GOT3 (cell line): ENCODE measurements at places on chromosomes 11 and 22.
A peak's percentile ranks its signal among the peaks of the same experiment; 100 is the strongest.

- peak; percentile 22 for DNase-seq
Observed at GRCh38 chr11:33065445-33066178, 26.2 kb downstream of the TCP11L1 start.

DNA sequence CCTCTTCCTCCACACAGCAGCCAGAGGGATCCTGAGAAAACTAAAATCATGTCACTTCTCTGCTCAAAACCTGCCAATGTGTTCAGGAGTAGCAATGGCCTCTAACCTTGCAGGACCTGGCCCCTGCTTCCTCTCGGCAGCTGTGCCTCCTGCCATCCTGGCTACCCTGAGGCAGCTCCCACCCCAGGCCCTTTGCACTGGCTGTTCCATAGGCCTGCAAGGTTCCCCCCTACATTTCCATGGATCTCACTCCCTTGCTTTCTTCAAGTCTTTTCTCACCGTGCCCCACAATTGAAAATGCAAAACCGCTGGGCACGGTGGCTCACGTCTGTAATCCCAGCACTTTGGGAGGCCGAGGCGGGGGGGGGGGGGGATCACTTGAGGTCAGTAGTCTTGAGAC is 2.1 kb upstream of the STIP1 start:
- no peak for DNase-seq

DNA sequence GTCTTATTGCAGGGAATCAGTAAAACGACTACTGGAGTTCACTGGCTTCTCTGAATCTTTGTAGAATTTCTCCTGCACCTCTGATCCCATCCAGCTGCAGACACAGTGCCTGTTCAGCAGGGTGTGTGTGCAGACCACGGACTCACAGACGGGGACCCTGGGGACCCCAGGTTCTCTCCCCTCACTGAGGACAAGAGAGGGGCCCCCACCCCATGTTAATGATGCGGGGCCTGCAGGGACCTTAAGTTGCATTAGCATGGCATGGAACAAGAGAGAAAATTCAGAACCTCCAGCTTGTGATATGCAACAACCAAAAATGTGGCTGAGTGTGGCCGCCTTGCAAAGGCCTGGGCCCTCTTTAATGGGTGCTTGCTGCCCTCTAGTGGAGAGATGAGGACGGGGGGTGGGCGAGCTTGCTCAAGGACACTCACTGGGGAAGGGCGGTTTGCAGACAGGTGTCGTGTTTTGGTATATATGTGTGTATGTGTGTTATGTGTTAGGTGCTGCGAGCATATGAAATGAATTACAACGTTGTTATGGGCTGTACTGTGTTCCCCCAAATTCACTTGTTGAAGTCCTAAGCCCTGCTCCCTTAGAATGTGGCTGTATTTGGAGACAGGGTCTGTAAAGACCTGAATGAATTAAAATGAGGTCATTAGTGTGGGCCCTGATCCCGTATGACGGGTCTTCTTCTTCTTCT is 84.4 kb upstream of the SEPTIN5 start:
- peak; percentile 25 for DNase-seq

DNA sequence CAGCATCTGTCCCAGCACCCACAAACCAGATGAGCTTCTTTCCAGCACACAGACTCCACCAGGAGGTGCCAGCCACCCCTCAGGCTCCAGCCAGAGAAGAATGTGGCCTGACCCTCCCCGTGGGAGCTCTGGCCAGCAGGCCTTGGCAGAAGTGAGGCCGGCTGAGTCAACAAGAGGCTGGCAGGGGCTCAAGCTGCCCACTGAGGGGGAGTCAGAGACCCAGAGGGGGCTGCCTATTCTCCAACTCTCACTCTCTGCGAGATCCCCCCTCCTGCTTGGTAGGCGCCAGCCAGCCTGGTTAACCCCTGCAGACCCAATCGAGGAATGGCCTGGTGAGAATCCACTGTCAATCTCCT is 10.6 kb upstream of the CDC42EP1 start:
- no peak for DNase-seq

DNA sequence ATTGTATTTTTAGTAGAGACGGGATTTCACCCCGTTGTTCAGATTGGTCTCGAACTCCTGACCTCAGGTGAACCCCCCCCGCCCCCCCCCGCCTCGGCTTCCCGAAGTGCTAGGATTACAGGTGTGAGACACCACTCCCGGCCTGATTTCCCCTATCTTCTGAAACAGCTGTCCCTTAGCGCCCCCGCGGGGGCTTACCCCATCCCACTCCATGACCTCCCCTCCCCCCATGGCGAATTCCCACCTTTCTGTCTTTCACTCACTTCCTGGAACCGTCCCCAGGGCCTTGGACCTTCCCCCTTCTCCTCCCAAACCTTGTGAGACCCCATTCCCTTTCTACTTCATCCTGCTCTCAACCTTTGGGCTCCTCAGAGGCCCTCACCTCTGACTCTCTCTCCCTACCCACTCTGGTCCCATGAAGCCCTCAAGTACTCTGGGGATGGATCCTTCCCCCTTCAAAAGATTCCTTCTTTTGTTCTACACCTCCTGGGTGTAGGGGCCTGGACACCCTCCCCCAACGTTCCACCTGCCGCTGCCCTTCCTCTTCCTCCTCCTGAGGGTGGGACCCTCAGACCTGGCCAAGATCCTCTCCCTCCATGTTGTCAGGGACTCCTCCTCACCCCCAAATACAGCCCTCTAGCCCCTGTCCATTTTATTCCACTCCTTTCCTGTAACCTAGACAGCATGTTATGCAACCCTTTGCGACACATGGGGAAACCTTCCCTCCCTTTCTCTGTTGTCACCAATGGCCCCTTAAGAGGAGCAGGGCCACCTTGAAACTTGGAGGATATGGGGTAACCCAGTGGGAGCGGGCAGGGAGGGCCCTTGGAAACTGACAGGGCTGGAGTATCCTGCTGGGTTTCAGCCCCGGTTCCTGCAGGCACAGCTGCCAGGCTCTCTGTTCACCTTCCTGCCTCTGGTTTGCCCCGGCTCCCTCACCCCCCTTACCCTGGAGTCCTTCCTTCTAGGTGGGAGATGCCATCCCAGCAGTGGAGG is 1.1 kb downstream of the PRDX5 start:
- DNase-seq: no peak

DNA sequence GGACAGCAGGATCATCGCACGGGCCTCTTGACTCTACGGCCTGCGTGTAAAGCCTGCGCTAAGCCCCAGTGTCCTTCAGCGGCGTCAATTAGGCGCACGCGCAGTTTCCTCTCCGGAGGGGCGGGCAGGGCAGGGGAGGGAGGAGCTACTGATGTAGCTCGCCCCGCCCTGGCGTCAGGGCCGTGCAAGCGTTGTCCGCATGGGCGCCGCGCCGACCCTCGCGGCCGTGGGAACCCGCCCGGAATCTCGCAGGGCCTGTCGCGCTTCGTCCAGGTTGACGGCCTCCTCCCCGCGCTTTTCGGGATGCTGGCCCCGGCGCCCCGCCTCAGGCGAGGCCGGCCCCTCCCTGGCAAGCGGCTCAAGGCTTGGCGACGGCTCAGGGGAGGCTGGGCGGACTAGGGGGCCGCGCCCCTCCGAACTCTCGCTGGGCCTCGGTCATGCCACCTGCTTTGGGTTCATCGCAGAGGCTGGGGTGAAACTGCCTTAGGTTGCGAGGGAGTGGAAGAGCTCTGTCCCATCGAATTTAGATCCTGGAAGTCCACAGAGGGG is 61.1 kb downstream of the ST3GAL4 start:
- no peak for DNase-seq

- no peak for DNase-seq
Observed at GRCh38 chr11:119370486-119371046, 10.9 kb downstream of the USP2 start.

- peak; percentile 6 for DNase-seq
Observed at GRCh38 chr11:130314750-130315285, at the start of gene ZBTB44. Gene ZBTB44 (minus strand): TSS chr11:130314917. CDS start chr11:130261873, 53,044 bp downstream.

GRCh38 chr11:132289590-132290256 is 919.3 kb downstream of the NTM start:
- DNase-seq: no peak

DNA sequence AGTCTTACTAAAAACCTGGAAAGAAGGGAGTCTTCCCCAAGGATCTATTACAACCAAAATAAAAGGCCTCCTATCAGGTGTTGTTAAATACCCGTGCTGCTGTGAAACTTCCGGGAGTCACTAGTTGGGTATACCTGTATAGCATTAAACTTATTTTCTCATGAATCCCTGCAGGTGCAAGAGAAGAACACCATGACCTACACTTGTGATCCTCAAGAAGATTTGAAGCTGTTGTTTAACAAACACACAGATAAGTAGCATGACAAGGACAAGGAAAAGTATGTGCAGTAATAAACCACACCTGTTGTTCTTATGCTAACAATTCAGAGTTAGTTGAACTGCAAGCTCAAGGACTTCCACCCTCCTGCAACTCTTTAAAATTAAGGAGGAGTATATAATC is 12.0 kb downstream of the OR4C45 start:
- DNase-seq: no peak

GRCh38 chr11:122744357-122744756 is 88.8 kb downstream of the UBASH3B start:
- DNase-seq: no peak

DNA sequence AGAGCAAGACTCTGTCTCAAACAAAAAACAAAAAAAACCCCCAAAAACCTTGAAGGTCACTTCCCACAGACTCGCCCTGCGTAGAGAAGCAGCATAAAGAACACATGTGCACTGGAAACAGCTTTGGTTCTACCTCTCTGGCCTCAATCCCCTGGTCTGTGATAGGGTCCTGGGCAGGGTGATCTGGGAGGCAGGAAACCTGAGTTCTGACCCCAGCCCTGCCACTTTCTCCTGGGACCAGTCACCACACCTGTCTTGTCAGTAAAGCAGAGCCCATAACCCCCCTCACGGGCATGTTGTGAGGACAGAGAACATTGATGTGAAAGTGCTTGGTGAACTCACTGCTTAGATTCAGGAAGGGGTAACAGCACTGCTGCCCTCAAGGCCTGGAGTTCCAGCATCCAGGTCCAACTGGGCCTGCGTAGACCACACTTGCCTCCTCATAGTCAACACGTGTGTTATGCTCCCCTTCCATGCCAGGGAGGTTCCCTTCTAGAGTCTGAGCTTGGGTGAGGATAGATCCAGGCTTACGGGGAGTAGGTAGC is 11.4 kb downstream of the UCP2 start:
- no peak for DNase-seq

DNA sequence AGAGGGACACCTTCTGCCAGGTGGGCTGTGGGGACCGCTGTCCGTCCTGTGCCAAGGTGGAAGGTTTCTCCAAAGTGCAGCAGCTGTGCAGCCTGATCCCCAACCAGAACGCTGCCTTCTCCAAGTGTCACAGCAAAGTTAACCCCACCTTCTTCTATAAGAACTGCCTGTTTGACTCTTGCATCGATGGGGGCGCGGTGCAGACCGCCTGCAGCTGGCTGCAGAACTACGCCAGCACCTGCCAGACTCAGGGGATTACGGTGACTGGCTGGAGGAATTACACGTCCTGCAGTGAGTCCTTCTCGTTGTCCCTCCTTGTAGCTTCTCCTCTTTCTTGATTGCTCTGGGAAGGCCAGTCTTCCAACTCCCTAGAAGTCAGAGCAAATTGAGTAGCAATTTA is 44.8 kb downstream of the TECTA start:
- DNase-seq: no peak

GRCh38 chr11:65416841-65417701 is 5.5 kb upstream of the NEAT1 start:
- DNase-seq: no peak

DNA sequence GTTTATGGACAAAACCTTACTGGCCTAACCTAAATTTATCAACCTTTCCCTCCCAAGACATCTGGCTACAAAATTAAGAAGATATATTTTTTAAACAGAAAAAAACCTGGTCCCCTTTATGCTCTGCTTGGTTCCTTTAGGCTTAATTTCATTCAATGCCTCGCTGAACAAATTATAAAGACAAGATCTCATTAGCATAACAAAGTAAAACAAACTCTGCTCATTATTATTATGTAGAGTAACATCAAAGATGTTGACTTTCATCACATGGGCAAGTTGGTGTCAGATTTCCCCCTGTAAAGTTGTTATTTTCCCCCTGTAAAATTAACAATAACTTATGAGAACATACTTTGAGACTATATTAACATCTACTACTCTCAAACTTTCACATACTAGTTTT is 11.0 kb downstream of the RRAS2 start:
- DNase-seq: no peak

DNA sequence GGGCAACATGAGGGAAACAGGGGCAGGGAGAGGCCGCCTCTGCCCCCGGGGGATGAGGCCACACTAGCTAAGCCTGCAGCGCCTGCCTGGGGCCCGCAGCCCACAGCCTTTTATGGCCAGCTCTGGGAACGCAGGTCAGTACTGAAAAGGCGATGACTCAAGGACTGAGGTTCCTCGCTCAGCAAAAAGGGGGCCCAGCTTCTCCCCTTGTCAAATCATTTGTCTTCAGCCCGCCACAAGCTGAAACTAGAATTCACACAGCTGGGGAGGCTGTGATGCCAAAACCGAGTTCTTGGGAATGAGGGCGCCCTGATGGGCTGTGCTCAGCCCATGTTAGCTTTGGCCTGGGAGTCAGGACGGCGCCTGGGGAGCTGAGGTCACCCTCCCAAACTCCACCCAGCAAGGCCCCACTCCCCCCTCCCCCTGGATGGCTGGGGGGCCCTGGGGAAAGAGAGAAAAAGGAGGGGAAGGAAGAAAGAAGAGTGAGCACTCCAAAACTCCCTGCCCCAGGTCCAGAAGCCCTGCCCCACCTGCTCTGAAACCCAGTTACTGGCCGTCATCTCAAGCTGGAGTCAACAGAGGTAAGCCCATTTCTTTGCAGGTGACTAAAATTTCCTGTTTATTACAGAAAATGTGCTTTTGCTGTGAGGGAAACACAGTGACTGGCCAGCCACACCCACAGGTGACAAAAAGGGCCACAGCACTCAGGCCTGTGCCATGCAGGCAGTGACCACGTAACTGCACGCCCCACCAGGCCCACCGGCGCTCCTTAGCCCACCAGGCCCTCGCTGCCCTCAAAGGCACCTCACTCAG is 13.7 kb downstream of the EHD1 start:
- DNase-seq: peak; percentile 37

GRCh38 chr22:17562906-17563870 is at the start of gene SLC25A18:
Gene SLC25A18 (plus strand): TSS chr22:17563498. CDS start chr22:17579945, 16,447 bp downstream.
- no peak for DNase-seq

DNA sequence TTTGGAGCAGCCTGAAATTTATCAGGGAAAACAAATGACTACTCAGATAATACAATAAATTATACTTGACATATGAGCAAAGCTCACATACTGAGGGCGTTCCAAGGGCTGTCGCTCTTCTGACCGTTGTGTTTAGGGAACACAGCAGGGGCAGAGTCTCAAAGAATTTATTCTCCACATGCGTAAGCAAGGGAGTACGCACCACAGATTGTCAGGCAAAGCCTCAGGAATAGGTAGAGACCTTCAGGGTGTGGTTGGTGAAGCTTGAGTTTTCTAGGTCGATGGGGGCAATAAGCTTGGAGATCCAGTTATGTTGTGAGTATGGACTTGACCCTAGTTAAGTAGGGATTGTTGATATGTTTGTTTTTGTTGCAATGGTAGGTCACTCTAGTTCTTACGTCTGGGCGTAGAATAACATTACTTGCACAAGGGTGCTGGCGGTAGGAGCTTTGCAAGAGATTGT is 830 bp downstream of the ACAT1 start:
- no peak for DNase-seq

- DNase-seq: no peak
Observed at GRCh38 chr11:14300661-14301304, 58.2 kb downstream of the RRAS2 start.
